ENCODE measurements at places on chromosomes 7 and 10. TPM values are rescaled to one million over a fixed set of nuclear protein-coding genes. Genes with fewer than 3 reads are reported as not detected.

GRCh38 chr7:159238541-159238940, 93.9 kb upstream of the VIPR2 start:
- DNase-seq, result no peak

- peak; percentile 67 for DNase-seq
Measured at GRCh38 chr10:22252801-22253579, 35.2 kb upstream of the EBLN1 start.

DNA sequence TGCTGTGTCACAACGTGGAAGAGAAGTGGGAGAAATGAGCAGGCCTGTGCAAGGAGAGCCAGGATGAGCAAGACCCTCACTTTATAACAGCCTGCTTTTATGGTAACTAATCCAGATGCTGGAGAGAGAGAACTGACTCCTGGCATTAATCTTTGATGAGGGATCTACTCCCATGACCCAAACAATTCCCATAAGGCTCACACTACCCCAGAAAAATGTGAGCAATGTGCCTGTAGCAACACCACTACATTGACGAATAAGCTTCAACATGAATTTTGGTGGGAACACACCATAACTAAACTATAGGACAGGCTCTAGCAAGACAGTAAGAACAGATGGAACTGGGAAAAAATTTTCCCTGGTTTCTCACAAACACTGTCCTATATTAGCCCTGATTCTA, 173.6 kb upstream of the PRSS58 start:
- DNase-seq, result no peak

ZP3 gene
- 1.6 TPM for polyA plus RNA-seq

GRIFIN gene
- polyA plus RNA-seq, result not detected

DNA sequence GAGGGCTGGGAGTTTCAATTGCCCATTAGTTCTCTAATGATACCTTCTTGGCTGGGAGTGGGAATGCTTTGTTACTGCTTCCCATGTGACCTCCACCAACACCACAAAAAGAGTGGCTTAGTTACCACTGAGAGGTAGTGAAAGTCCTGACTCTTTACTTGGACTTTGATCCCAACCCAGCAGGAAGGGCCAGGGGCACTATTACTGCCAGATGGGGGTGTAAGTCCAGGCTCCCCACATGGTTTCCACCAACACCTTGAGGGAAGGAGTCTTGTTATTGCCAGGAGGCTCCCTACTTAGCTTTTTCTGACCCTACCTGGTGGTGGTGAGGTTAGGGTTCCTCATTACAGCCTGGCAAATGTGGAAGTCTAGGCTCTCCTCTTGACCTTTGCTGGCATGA, 11.4 kb downstream of the GGCT start:
- DNase-seq, result no peak

- DNase-seq, result peak; percentile 80
Measured at GRCh38 chr10:72274730-72275350, 1.1 kb downstream of the DDIT4 start.

DNA sequence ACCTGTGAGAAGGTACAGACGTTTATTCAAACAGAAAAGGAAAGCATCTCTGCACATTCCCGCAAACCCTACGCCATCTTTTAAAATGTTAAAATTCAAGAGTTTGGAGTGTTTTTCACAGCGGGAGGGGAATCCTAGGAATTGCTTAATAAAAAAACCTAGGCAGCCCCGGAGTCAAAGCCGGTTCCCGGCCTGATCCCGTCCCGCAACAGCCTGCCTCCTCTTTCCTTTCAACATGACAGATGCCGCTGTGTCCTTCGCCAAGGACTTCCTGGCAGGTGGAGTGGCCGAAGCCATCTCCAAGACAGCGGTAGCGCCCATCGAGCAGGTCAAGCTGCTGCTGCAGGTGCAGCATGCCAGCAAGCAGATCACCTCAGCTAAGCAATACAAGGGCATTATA, 123.0 kb upstream of the VSTM2A start:
- no peak for DNase-seq

- no peak for DNase-seq
Measured at GRCh38 chr7:777728-778078, 50.6 kb upstream of the PRKAR1B start.

DNA sequence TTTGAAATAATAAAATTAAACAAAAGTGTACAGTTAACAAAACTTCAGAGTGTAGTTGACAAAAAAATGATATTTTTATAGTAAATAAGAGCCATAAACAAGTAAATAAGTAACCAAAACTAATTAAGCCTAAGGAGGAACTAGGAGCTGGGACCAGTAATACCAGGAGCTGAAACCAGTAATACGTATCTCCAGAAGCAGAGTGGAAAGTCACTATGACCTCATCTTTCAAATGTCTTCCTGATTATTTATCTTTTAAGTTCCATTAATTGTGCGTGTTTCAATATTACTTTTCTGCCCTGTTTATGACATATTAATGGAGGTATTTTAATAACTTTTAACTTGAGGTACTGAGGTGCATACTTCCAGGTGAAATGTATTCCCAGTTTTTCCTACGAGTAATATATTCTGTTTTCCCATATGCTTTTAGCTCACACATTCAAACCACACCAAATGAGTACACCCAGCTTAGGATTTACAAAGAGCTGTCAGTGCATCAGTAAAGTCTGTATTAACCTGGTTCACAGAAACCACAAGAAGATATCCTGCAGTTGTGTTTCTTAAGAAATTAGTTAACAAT, 283.7 kb upstream of the HGF start:
- DNase-seq, result no peak

- DNase-seq, result no peak
Measured at GRCh38 chr7:156919132-156919713, 26.2 kb upstream of the LMBR1 start.

- DNase-seq, result peak; percentile 14
Measured at GRCh38 chr7:131354390-131354789, 26.7 kb downstream of the MKLN1 start.

DNA sequence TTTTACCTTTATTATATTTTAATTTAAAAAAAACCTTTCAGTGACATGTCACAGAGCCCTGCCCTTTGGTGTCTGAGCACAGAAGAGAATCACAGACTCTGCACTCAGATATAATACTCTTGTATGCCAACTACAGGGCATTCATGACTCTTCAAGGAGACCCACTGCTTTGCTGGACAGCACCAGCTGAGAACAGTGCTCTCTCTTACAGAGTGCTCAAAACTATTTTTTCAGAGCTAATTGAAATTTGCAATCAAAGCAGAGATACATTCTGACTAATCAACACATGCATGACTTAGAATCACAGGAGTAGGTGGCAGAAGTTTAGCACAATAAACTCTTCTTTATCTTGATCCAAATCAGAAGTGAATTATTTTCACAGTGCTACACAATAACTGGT, 99.1 kb downstream of the OSBPL3 start:
- no peak for DNase-seq

DNAH11 gene
- 1.8 TPM for polyA plus RNA-seq

Data from lung (tissue), 17 donors.